Left lung (tissue), 14 donors: ENCODE measurements at places on chromosomes 4 and X. TPM values are rescaled to one million over a fixed set of nuclear protein-coding genes. Genes with fewer than 3 reads are reported as not detected.

LANCL3 gene
- 0.76 TPM for total RNA-seq

FAM184B gene
- 0.18 TPM for total RNA-seq

CAPN6 gene
- 0.29 TPM for total RNA-seq

IL3RA gene
- total RNA-seq: 24.4 TPM

AASDH gene
- 15.3 TPM for total RNA-seq

NLRP2B gene
- total RNA-seq: not detected

PNMA6F gene
- total RNA-seq: not detected

SLITRK2 gene
- 1.5 TPM for total RNA-seq

BEX4 gene
- total RNA-seq: 28.8 TPM

SAT1 gene
- 970 TPM for total RNA-seq
